ENCODE measurements at places on chromosomes 1 and 21. TPM values are rescaled to one million over a fixed set of nuclear protein-coding genes. Genes with fewer than 3 reads are reported as not detected.

The S100A2 gene
- 0.75 TPM for total RNA-seq

The KLF17 gene
- not detected for total RNA-seq

The OR14K1 gene
- not detected for total RNA-seq

The FAM78B gene
- total RNA-seq, result 2.9 TPM

The GPR157 gene
- 26.6 TPM for total RNA-seq

The PLEKHN1 gene
- total RNA-seq, result 16.7 TPM

The DDAH1 gene
- 28.6 TPM for total RNA-seq

The CNIH3 gene
- total RNA-seq, result 4.5 TPM

The PADI3 gene
- total RNA-seq, result not detected

The SH2D5 gene
- 1.2 TPM for total RNA-seq

The GSTM2 gene
- 75.6 TPM for total RNA-seq

The CYP4A22 gene
- not detected for total RNA-seq

The DNALI1 gene
- 11.6 TPM for total RNA-seq

The AGL gene
- total RNA-seq, result 24.4 TPM

The SLC16A4 gene
- 2.0 TPM for total RNA-seq

The LYPD8 gene
- total RNA-seq, result not detected

The KPNA6 gene
- total RNA-seq, result 76.2 TPM

The FCRL3 gene
- not detected for total RNA-seq

The ROR1 gene
- 32.0 TPM for total RNA-seq

The C1orf141 gene
- not detected for total RNA-seq

The ZC3H12A gene
- 18.3 TPM for total RNA-seq

The HSPG2 gene
- total RNA-seq, result 124 TPM

The LEFTY2 gene
- total RNA-seq, result not detected

The RUSC1 gene
- total RNA-seq, result 30.3 TPM

The S100A7A gene
- total RNA-seq, result not detected

Data from type B pancreatic cell (in vitro differentiated cells).